ENCODE measurements at places on chromosomes 4 and X. TPM values are rescaled to one million over a fixed set of nuclear protein-coding genes. Genes with fewer than 3 reads are reported as not detected.

Gene CTPS2
- total RNA-seq, result 23.2 TPM

Gene HS6ST2
- 40.2 TPM for total RNA-seq

Gene IGSF1
- total RNA-seq, result not detected

Gene SPANXC
- not detected for total RNA-seq

Gene SYTL4
- 16.0 TPM for total RNA-seq

Gene LRCH2
- not detected for total RNA-seq

Gene MAGEB17
- not detected for total RNA-seq

Gene CSAG2
- not detected for total RNA-seq
